ENCODE measurements at places on chromosomes 6 and 20. TPM values are rescaled to one million over a fixed set of nuclear protein-coding genes. Genes with fewer than 3 reads are reported as not detected.

GRCh38 chr20:24773168-24773567 lies 175.9 kb upstream of the CST7 start:
- peaks cover 32% of the 10 kb centered on the region for H3K4me1 ChIP-seq
- H3K4me3 ChIP-seq = no peak overlapping the region
- no peaks in the 10 kb centered on the region for H3K36me3 ChIP-seq
- DNase-seq = no peak
- no peaks in the 10 kb centered on the region for H3K27me3 ChIP-seq
- peak overlapping the region; percentile 55 for H3K27ac ChIP-seq

- H3K36me3 ChIP-seq = no peaks in the 10 kb centered on the region
- no peak overlapping the region for H3K4me3 ChIP-seq
- H3K27me3 ChIP-seq = no peaks in the 10 kb centered on the region
Observed at GRCh38 chr6:45979311-45979710, 36.3 kb downstream of the CLIC5 start.

DNA sequence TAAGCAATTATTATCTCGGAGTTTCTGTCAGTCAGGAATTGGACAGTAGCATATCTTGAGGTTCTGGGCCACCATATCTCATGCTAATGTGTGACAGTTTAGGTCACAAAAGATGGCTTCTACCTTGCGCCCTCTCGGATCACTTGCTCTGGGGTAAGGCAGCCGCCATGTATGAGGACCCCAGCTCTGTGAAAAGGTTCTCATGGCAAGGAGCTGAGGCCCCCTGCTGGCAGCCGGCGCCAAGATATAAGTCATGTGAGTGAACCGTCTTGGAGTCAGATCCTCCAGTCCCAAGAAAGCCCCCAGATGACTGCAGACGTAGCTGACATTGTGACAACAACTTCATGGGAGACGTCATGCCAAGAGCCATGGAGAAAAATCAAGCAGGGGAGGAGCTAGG lies 670.8 kb downstream of the KIF16B start:
- H3K36me3 ChIP-seq = no peaks in the 10 kb centered on the region
- no peaks in the 10 kb centered on the region for H3K4me1 ChIP-seq
- DNase-seq = peak; percentile 17
- H3K4me3 ChIP-seq = no peak overlapping the region
- H3K27ac ChIP-seq = no peak overlapping the region

DNA sequence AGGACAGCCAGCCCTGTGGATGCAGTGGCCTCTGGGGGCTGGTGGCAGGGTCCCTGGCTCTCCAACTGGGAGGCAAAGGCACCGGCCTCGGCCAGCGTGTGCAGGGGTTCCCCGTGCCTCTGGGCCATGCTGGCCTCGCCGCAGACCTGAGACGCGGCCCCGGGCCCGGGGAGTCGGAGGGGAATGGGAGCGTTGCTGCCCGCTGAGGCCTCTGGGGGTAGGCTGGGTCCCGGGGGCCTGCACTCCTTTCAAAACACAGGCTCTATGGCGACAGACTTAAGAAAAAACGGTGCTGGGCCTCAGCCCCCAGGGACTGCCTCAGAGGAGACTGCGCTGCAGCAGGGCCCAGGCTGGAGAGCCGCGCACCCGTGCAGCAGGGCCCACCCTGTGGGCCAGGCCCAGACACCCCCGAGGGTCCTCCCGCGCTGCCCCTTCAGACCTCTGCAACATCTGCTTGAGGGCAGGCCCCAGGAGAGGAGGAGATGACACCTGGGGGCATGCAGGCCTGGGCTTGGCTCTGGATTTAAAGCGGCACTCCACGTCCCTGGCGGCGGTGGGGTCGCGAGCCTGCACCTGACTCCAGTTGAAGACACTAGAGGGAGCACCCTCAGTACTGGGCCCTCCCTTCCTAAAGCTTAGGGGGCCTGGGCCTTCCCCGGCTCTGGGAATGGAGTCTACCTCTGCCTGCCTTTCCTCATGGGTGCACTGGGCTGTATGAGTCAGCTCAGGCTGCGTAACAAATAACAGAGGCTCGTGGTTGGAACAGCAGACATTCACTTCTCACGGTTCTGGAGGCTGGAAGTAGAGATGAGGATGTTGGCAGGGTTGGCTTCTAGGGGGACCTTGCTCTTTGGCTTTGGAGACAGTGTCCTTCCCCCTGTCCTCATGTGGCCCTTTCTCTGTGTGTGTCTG lies 117.4 kb upstream of the RPS6KA2 start:
- no peaks in the 10 kb centered on the region for H3K27me3 ChIP-seq
- peaks cover 3% of the 10 kb centered on the region for H3K4me1 ChIP-seq
- H3K4me3 ChIP-seq = no peak overlapping the region

GRCh38 chr6:47343600-47343999 lies 33.9 kb upstream of the TNFRSF21 start:
- H3K4me1 ChIP-seq = no peaks in the 10 kb centered on the region
- H3K27me3 ChIP-seq = no peaks in the 10 kb centered on the region
- H3K4me3 ChIP-seq = no peak overlapping the region
- H3K36me3 ChIP-seq = no peaks in the 10 kb centered on the region

DNA sequence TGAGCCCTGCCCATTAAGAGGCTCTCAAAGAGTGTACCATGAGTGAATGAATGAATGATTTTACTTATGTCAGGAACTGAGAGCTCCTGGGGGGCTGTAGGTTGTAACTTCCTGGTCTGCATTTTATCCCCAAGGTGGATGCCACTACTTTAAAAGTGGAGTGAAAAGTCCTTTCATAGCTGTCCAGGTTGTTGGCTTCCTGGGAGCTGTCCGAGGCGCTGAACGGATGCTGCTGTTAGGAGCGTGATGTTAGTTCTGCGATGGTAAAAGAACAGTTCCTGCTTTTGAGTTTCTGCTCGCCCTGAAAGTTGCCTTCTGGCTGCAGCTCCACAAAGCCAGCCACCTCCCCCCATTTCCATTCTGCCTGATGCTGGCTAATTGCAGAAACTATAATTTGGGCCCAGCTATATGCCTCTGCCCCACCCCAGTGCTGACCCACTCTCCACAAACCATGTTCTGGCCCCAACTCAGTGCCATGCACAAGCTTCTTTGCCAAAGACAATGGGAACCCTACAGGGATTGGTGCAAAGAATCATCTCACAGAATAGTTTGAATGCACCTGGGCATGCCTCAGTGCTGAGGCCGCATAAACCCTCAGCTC lies 330.9 kb upstream of the CDH4 start:
- 0 out of 2 replicates have a peak, but pooled peaks cover 3% of the 10 kb centered on the region for H3K27me3 ChIP-seq
- H3K36me3 ChIP-seq = no peaks in the 10 kb centered on the region
- H3K27ac ChIP-seq = no peak overlapping the region
- H3K4me3 ChIP-seq = no peak overlapping the region
- no peaks in the 10 kb centered on the region for H3K4me1 ChIP-seq
- DNase-seq = peak; percentile 67

DNA sequence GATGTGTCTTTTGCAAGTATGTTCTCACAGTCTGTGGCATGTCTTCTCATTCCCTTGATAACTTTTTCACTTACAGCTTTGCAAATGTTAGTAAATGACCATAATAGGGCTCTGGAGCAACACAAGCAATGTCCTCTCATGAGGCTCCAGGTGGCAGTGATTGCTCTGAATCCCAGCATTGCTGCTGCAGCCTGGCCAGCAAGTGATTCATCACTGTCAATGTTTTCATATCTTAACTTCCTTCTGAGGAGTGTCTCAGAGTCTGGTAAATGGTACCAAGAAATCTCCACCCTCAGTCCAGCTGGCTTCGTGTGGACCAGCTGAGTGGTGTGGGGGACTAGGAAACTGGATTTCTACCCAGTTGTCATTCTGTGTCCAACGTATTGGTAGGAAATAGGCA lies 139.6 kb downstream of the MYLK4 start:
- no peaks in the 10 kb centered on the region for H3K36me3 ChIP-seq
- H3K27ac ChIP-seq = no peak overlapping the region
- H3K27me3 ChIP-seq = no peaks in the 10 kb centered on the region

DNA sequence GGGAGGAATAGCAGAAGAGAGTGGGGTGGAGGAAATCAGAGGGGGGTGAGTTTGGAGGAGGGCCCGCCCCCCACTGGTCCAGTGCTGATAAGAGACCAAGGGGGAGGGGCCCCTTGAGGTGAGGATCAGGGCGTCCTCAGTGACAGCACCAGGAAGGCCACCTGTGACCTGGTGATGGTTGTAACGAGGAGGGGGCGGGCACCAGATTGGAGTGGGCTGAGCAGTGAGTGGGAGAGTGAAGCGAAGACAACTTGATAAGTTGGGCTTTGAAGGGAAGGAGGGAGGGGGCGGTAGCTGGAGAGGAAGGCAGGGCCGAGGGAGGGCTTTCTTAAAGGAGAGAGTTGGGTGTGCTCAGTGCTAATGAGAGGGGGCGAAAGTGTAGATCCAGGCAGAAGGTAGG lies 30.7 kb downstream of the CDH22 start:
- no peaks in the 10 kb centered on the region for H3K4me1 ChIP-seq
- H3K27me3 ChIP-seq = peaks cover 45% of the 10 kb centered on the region
- no peak for DNase-seq
- H3K36me3 ChIP-seq = no peaks in the 10 kb centered on the region

GRCh38 chr6:17768388-17768787 lies 61.7 kb upstream of the NUP153 start:
- H3K4me1 ChIP-seq = no peaks in the 10 kb centered on the region
- H3K27me3 ChIP-seq = no peaks in the 10 kb centered on the region
- peak; percentile 36 for DNase-seq
- no peaks in the 10 kb centered on the region for H3K36me3 ChIP-seq

DNA sequence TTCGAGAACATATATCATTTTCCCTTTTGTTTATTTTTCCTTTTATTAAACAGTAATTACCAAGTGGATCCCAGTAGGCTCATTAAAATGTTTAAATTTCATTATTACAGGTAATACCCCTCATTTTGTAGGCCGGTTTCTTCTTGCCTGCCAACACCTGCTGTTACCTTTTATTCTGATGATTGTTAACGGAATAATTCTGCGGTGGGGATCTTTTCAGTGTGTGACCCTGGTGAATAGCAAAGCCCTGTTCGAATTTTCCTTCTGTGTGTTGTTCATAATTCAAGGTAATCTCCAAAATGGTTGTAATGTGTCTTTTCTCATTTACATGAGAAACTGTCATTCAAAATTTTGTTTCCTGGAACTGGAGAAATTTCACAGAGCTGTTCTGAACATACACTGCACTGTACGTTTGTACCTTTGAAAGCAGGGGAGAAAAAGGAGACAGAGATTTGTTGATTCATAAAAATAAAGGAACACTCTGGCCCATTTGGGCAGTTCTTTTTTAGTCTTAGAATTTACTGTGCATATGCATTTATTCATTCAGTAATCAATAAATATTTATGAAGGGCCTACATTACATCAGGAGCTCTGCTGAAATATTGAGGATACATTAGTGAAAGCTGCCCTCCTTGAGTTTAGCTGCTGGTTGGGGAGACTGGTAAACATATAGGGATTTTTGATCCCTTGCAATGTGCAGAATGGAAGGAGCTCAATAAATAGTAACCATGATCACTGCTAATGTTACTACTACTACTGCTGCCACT lies 502.0 kb downstream of the QKI start:
- no peak for DNase-seq
- no peak overlapping the region for H3K4me3 ChIP-seq
- H3K4me1 ChIP-seq = no peaks in the 10 kb centered on the region
- H3K27me3 ChIP-seq = no peaks in the 10 kb centered on the region
- H3K36me3 ChIP-seq = no peaks in the 10 kb centered on the region

- no peaks in the 10 kb centered on the region for H3K4me1 ChIP-seq
- H3K27ac ChIP-seq = no peak overlapping the region
- H3K4me3 ChIP-seq = no peak overlapping the region
- no peaks in the 10 kb centered on the region for H3K27me3 ChIP-seq
- no peak for DNase-seq
Observed at GRCh38 chr20:40572251-40572650, 116.8 kb downstream of the MAFB start.

- DNase-seq = no peak
- peaks cover 10% of the 10 kb centered on the region for H3K36me3 ChIP-seq
Observed at GRCh38 chr6:158774717-158775449, 44.3 kb downstream of the EZR start.

GRCh38 chr20:33308668-33309067 lies 25.7 kb downstream of the BPIFB1 start:
- H3K27ac ChIP-seq = no peak overlapping the region
- H3K27me3 ChIP-seq = no peaks in the 10 kb centered on the region
- no peaks in the 10 kb centered on the region for H3K4me1 ChIP-seq
- no peak for DNase-seq
- no peak overlapping the region for H3K4me3 ChIP-seq

DNA sequence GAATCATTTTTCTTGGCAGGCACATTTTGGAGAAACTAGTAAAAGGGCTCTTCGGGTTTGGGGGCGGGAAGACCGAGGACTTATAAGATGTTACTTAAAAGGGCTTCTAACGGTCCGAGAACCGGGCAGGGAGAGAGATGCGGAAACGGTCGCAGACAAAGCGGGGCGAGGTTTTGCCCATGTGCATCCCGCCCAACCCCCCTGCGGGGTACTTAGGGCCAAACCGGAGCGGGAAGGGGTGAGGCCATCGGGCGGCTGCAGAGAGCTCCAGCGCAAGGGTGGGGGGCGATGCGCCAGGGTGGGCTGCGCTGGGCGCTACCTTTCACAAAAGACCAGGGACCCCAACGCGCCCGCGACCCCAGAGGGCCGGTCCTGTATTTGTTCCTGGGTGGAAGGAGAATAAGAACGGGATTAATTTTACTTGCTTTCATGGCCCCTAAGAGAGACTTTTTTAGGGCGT lies 616 bp downstream of the TUBB start:
- H3K4me3 ChIP-seq = peak overlapping the region; percentile 92
- no peaks in the 10 kb centered on the region for H3K27me3 ChIP-seq
- H3K4me1 ChIP-seq = peaks cover 6% of the 10 kb centered on the region
- peaks cover 50% of the 10 kb centered on the region for H3K36me3 ChIP-seq
- peak; percentile 70 for DNase-seq
- peak overlapping the region; percentile 95 for H3K27ac ChIP-seq

GRCh38 chr6:40196135-40196518 lies 261.9 kb upstream of the MOCS1 start:
- no peaks in the 10 kb centered on the region for H3K4me1 ChIP-seq
- DNase-seq = no peak
- no peaks in the 10 kb centered on the region for H3K27me3 ChIP-seq
- H3K27ac ChIP-seq = no peak overlapping the region
- no peak overlapping the region for H3K4me3 ChIP-seq
- H3K36me3 ChIP-seq = no peaks in the 10 kb centered on the region

GRCh38 chr20:62387933-62388635 lies 1.2 kb downstream of the RPS21 start:
- H3K4me1 ChIP-seq = 0 out of 2 replicates have a peak, but pooled peaks cover 5% of the 10 kb centered on the region
- peaks cover 30% of the 10 kb centered on the region for H3K36me3 ChIP-seq
- peak overlapping the region; percentile 89 for H3K4me3 ChIP-seq
- H3K27ac ChIP-seq = no peak overlapping the region
- DNase-seq = no peak

IL17F gene
- total RNA-seq = not detected

SCUBE3 gene
- total RNA-seq = 0.36 TPM

CFAP206 gene
- total RNA-seq = 0.23 TPM

TOX2 gene
- 7.9 TPM for total RNA-seq

GHRH gene
- total RNA-seq = not detected

CCNC gene
- 122 TPM for total RNA-seq

FAM209B gene
- not detected for total RNA-seq

IP6K3 gene
- total RNA-seq = 10.3 TPM

CDH26 gene
- total RNA-seq = 0.18 TPM

RUNX2 gene
- total RNA-seq = 46.1 TPM
